ENCODE measurements at places on chromosomes 12 and 14. TPM values are rescaled to one million over a fixed set of nuclear protein-coding genes. Genes with fewer than 3 reads are reported as not detected.

DNA sequence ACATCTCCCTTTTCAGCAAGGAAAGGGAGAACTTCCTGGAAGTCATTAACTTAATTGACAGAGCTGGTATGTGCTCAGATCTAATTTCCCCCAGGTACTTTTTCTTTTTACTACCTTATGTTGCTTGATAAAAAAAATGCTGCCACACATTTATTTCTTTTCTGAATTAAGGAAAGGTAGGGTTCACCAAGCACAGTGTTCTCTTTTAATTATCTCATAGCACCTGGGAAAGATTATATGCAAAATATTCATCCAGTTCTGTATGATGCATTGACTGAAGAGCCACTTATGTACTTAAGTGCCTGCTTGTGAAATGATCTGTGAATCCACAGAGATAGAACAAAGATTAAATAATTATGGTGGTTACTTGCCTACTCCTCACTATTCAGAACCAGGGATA, 25.1 kb downstream of the KCNC2 start:
- no peak for DNase-seq

DNA sequence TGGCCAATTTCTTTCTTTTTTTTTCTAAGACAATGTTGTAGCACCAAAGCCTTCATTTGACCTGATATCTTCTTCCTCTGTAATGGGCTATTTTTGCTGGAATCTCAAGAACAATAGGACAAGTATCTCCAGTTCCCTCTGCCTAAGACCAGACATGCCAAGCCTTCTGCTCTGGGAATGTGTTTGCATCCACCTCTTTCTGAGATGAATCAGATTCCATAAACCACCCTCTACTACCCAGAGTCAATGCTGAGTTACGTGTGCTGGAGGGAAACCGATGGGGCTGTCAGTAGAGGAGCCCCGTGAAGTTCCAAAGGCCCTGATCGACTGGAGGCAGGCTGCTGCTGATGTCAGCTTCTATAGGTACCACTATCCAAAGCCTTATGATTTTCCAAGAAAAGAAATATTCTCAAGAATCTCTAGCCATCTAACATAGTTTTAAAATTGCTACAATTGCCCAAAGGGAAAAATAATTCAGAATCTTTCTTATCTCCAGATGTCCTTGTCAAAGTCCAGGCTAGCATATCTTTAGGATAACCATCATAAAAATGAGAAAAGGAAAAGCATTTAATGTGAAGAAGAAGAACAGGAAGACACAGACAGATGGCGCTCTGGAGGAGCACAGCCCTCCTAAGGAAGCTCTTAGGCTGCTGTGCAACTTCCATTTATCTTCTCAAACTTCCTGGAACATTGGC, 101.9 kb downstream of the SLC8A3 start:
- DNase-seq = peak; percentile 63

DNA sequence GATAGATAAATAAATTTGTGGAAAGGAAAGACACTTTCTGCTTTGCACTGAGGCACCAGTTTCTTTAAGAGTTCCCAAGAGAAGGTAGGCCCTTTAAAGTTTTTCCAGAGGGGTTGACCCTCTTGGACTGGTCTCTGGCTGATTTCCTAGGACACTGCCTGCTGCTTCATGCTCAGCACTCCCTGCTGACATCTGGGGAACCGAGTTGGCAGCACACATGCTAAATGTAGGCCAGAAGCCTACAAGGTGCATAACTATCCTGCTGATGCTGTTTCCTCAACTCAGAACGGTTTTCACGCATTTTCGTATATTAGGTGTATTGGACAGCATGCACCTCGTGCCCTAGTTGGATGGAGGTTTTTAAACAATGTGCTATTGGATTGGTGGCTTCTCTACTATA, 887.2 kb upstream of the SEL1L start:
- DNase-seq = no peak

GRCh38 chr14:66508547-66508845, 549 bp downstream of the GPHN start:
- no peak for DNase-seq

DNA sequence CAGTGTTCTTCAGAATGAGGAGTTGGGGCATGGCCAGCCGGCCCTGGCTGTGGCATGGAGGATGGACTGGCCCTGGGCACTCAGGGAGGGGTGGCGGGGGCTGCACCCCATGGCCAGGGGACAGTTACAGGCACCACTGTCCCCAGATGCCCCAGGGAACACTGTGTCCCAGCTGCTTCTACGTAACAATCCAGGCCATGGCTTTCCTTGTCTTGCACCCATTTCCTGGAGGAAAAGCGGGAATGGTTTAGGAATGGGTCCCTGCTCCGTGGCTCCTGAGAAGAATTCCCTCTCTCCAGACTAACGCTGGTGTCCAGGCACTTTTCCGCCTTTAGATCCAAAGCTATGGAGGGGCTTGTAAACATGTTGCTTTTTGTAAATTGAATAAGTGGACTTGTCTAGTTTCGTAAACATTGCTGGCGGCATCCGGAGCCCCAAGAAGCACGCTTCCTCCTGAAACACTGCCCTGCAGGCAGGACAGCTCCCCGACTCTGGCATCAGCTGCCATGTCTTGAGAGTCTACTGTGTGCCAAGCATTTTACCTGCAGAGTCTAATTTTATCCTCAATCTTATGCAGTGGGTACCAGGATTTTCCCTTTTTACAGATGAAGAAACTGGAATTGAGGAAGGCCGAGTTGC, 238.3 kb downstream of the SLC41A2 start:
- DNase-seq = no peak

DNA sequence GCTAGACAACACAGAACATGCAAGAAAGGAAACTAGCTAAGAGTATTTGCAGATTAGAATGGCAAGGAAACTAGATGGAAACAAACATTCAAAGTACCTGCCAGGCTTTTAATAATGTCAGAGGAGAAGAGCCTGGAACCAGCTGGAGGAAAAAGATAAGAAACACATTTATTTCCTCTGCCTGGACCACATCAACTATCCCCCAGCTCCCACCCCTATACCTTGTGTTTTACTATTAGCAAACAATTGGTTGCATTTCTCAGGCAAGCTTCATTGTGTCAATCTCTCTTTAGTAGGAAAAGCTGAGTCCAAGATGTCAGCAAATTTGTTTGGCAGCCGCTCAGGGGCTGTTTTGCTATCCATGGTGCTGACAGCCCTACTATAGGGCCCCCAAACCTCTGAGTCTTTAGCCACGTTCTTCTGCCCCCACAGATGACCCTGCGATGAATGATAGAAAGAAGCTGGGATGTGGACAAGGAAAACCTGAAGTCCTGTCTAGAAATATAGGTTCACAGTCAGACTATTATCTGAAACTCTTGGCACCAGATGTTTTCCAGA, 11.6 kb upstream of the SYNDIG1L start:
- DNase-seq = no peak

DNA sequence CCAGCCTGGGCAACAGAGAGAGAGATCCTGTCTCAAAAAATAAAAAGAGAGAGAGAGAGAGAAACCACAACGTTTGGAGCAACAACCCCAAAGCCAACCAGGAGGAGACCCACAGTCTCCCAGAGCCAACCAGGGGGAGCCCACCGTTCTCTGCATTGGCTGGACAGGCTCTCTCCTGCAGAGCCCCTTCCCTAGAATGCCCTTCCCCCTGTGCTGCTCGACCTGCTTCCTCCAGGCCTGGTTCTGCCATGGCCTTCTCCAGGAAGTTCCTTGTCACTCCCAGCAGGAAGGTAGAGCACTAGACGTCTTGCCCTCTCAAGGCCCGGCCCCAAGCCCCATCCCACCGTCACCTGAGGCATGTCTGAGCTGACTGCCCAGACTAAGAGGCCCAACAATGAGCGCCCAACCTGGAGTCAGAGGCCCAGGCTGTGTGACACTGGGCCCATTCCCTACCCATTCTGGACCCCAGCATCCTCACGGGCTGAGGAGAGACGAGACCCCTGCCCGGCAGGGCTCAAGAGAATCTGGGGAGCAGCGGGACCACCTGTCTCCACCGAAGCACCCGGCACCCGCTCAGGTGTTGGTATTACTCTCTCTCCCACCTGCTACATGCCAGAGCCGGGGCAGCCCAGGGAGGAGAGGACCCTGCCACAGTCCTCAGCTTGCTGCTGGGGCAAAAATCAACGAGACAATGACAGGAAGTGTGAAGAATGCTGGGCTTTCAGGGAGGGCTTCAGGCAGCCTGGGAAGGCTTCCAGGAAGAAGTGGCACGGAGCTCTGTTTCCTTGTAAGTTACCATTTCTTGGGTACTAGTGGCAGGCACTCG, 61.2 kb downstream of the DIO3 start:
- no peak for DNase-seq

GRCh38 chr12:120055231-120056000, 61.1 kb downstream of the RAB35 start:
- no peak for DNase-seq

- DNase-seq = no peak
These were observed 3.4 kb downstream of the CDK2AP1 start for GRCh38 chr12:123267991-123268843.

GRCh38 chr14:67602076-67602475, 2.0 kb upstream of the PIGH start:
- no peak for DNase-seq

GRCh38 chr12:3073438-3074250, 3.5 kb upstream of the TSPAN9 start:
- peak; percentile 83 for DNase-seq

DNA sequence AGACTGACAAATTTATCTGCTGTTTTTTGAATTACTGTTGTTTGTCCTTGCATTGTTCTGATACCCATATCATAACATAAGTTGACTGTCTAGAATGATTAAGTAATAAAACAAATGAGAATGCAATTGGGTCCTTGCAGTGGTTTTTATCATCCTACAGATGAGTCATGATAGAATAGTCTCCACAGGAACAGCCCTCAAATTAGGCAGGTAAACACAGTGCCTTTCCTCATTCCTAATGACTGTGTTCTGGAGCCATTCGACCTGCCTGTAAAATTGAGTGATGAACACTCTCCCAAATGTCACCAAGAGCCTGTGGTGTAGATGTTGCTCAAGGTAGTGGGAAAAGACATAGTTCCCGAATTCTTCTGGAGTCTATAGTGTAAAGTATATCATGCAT, 12.3 kb downstream of the NKX2-8 start:
- no peak for DNase-seq

KNTC1 gene
- 38.7 TPM for total RNA-seq

STAB2 gene
- total RNA-seq = not detected

HOXC6 gene
- 2.1 TPM for total RNA-seq

TAS2R30 gene
- total RNA-seq = 0.75 TPM

CHGA gene
- total RNA-seq = 6.2 TPM

ESR2 gene
- 0.03 TPM for total RNA-seq
